ENCODE measurements at places on chromosomes 3 and 15.

DNA sequence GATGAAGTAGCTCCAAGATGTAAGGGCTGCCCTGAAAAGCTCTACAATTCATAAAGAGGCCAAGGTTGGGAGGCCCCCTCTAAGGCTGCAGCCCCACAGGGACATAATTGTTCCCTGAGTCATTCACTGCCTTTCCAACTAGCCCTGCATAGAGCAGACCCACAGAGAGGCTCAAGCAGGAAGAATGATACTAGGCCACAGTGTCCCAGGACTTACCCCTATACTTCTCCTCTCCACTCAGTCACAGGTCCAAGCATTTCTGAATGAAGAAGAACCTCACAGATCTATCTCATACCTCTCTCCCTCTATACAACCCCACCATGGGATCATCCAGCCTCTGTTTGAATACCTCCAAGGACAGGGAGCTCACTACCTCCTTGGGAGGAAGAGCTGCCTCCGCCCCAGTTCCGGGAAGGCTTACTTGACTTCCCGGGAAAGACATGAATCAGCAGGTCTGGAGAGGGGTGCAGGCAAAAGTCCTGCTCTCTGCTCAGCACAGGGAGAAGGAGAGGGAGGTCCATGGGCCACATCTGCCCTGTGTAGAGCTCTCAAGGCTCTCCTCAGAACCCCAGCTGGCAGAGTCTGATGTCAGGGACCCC lies 6.9 kb upstream of the SKIC8 start:
- DNase-seq, result no peak

- DNase-seq, result peak; percentile 8
Measured at GRCh38 chr3:9553948-9554513, 409 bp upstream of the LHFPL4 start.

GRCh38 chr3:150449169-150449721 lies 41.1 kb downstream of the TSC22D2 start:
- DNase-seq, result no peak

DNA sequence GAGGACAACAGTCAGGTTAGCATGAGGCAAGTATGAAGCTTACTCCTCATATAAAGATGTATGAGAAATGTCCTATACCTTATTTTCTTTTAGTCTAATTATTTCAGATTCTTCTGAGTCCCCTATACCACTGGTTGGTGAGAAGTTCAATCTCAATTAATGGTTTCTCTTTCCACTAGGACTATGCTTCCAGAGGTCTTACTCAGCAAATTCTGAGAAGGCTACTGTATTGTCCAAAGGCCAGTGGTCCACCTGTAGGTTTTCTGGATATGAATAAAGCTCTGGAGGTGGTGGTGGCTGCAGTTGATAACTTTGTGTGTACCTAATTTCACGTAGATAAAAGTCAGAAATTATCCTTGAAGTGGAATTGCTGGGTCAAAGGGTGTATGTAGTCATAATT lies 149.4 kb downstream of the EPHB1 start:
- DNase-seq, result no peak

DNA sequence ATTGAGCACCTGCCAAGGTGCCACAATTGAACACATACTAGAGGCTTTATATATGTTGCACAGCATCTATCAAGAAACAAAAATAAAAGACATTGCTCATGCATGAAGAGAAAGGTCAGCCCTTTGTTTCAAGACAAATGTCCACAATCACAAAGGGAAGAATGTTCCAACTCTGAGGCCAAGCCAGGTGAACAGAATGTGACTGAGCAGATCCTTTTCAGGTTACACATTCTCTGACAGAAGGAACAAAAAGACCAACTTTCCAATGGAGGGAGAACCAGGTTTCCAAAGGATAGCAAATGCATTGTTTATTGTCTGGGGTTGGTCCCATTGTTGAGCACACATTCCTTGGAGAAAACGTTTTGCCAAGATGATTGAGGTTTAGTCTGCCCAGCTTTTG lies 50.2 kb upstream of the FAM174B start:
- DNase-seq, result no peak

DNA sequence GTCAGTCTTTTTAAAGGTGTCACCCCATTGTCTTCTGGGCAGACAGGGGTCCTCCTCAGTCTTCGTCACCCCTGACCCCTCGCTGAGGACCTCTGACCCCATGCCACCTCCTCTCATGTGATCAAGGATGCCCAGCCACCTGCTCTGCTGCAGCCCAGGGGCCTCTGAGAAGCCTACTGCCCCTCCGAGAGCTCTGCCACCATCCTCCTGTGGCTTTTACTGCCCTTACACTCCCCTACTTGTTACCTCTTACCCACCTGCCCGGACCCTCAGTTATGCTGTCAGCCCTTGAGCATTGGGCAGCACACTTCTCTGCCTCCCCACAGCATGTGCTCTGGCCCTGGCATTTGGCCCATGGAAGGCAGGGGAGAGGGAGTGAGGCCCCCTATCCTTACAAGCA lies 123.2 kb downstream of the LRRK1 start:
- peak; percentile 11 for DNase-seq

DNA sequence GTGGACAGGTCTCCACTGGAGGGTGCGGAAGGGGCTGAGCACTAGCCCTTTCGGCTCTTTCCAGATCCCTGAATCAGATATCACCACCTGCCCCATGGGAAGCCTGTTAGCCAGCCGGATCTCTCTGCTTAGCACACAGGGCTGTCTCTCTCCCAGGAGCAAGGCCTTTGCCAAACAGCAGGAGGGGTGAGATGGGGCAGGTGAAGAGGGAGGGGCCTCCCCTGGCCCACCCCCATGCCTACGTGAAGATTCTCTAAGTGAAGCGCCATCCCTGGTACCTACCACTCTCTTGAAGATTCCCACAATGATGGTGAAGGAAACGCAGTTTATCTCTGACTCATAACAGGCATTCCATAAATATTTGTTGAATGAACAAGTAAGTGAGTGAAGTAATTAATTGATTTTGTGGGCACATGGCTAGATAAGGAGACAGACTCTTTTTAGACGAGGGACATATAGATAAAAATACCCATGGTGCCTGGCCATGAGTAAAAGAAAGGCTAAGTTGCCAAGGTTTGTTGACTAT lies 19.6 kb upstream of the HCN4 start:
- no peak for DNase-seq

DNA sequence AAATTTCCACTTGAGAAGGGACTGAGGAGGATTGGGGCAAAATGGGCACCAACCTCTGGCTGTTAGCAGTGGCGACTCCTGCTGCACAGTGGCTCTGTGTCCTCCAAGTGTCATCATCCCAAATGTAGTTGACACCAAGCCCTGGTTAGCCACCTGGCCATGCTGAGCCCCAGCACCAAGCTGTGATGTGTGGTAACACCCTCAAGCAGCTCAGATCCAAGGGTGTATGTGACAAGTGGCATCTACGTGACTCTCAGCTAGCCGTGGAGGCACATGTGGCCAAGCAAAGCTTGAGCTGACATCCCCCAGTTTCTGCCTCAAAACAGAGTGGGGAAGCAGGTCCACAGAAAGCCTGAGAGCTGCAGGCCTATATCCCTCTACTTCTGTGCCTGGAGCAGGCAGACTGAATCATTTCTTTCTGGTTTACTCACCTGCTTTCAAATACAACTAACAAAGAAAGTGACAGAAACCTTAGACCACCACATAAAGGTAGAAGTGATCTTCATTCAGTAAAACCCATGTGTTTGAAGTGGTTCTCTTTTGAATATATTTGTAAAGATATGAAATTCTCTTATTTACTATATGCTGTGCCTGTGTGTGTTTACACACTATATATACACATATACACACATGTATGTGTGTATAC lies 40.0 kb downstream of the FOXP1 start:
- peak; percentile 21 for DNase-seq

GRCh38 chr15:45378149-45378912 lies at the start of gene GATM:
Gene GATM (minus strand): TSS chr15:45378544. CDS start chr15:45378453, 91 bp downstream.
- peak; percentile 86 for DNase-seq

DNA sequence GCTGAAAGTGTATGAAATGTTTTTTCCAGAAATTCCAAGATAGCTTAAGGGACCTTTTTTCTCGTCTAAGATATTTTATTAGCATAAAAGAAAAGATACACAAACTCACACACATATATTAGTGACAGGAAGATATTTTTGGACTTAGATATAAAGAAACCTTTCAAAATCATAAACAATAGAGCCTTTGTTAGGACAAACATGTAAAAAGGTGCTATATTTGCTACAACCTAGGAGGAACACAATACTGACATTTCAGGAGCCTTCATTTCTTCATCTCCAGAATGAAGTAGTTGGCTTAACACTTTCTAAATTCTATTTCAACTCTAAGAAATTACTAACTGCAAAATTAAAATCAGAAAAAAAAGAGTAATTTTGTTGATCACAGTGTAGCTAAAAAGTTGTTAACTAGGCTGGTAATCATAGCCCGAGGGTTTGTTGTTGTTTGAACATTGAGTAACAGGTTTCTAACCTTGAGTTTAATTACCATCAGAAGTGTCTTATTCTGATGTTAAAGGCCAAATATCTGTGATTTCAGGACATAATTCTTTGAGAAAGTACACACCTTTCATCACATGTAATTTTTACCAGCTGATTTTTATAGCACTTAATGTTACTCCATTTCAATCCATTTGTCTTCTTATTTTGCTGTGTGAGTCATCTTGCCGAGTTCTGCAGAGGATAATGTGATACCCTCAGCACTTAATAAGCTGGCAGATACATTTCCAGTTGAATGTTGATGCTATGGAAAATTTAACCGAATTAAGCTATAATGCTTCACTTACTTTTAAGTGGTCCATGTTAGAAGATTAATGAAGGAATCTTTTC lies 97.3 kb downstream of the MBNL1 start:
- no peak for DNase-seq

- DNase-seq, result no peak
Measured at GRCh38 chr3:10099041-10099440, 9.0 kb downstream of the FANCD2OS start.

DNA sequence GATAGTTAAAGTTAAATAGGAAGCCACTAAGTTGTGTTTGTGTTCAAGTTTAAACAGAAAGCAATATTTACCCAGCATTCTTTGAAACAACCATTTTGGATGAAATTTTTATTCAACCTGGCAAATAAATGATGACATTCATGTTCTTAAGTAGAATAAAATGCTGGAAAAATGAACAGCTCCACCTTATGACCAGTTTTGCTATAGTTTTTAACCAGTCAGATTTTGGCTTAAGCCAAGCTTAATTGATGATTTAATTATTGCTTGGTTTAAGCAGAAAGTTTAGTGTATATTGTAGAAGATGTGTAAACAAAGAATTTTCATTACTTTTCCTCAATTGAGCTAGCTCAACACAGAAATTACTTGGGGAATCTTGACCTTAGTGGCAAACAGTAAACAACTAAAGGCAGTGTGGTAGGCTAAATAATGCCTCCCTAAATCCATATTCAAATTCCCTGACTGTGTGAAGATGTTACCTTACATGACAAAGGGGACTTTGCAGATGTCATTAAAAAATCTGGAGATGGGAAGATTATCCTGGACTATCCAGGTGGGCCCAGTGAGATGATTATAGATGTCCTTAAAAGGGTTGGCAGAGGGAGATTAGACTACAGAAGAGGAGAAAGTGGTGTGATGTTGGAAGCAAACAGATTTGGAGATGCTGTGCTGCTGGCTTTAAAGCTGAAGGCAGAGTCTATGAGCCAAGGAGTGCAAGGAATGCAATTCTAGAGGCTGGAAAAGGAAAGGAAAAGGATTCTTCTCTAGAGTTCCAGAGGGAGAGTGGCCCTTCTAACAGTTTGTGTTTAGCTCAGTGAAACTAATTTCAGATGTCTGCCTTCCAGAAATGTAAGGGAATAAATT lies 448.6 kb upstream of the GOLIM4 start:
- no peak for DNase-seq

DNA sequence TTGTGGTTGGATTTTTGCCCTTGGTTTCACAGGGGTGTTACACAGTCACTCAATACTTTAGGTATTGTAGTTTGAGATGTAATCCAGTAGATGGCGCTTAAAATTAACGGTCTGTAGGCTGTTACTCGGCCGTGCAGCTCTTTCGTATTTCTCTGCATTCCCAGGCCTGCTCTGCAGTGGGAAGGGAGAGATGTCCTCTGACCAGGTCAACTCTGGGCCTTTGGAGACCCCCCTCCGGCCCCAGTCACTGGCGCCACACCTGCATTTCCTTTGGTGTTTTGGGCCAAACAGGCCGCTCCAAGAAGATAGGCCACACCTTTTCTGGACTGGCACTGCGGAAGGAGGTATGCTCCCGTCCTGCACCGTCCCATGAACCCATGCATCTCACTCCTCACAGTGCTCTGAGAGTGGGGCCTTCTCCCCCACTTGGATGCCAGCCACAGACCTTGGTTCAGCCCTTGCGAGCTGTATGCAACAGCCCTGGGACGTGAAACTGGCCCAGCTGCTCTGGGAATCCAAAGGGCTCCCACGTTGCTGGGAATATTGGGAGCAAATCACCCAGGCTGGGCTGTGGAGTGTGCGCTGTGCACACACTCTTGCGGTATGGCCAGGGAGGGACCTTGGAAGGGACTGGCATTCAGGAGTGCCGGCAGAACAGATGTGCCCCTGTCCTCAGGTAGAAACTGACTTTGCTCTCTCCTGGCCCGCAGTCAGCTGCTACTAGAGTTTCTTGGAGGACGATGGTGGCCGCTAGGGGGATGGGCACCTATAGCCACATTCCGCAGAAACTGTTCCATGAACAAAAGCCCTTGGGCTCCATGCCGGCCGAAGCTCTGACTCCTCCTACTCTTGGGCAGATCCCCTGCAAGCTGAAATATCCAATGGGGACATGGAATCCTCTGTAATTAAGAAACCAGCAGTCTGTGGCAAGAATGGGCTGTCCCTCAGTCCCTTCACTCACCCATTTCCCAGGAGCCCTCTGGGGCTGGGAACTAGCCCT lies 410.5 kb upstream of the CADM2 start:
- DNase-seq, result peak; percentile 26

DNA sequence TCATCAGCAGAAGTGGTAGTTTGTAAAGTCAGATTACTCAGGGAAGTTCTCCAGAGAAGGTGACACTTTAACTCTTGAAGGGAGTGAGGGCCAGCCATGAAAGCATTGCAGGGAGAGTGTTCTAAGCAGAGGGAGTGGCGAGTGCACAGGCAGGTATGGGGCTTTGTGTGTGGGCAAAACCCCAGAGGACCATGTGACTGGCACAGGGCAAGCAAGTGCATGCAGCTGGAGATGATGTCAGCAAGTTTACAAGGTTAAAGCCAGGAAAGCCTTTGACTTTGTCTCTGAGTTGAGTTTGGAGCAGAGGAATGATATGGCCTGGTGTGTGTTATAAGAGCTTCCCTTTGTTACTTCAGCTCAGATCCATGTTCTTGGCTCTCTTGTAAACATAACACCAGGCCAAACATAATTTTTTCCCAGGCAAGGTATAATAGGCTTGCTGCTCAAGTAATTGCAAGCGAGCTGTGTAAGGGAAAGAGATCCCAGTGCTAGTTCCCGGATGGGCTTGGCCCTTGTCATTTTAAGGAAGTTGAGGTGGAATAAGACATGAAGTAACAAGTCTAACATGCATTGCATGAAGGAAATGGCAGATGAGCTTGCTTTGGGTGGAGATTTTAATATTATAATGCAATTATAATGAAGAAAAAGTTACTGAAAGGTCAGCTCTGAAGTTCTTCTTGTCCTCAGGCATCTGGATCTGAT lies 341.1 kb upstream of the LRRC3B start:
- DNase-seq, result no peak

DNA sequence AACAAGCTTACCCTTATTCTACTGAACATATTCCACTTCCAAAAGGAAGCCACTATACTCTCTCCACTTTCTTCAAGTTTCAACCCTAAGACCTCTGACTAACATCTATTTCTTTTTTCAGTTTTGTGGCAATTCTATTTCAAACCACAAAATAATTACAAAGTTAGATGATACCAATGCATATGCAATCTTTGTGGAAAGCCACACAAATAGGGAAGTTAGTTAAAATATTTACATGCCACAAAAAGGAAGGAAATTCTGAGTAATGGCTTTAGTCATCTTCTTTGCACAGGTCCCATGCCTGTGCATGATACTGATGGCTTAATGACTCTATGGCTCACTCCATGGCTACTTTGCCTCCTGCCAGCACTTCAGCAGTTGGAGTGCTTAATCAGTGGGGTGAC lies 57.0 kb upstream of the MCTP2 start:
- no peak for DNase-seq
